ENCODE measurements at places on chromosomes 12 and 14. TPM values are rescaled to one million over a fixed set of nuclear protein-coding genes. Genes with fewer than 3 reads are reported as not detected.

Gene PSEN1
- total RNA-seq = 65.5 TPM

Gene BDKRB1
- 0.65 TPM for total RNA-seq

Gene KRT75
- total RNA-seq = not detected

Gene CLEC1A
- 0.85 TPM for total RNA-seq

Gene DDIT3
- 50.3 TPM for total RNA-seq

Gene MCRS1
- total RNA-seq = 58.9 TPM

Gene CLEC1B
- total RNA-seq = not detected

Gene CELA1
- not detected for total RNA-seq

Gene GABARAPL1
- 58.6 TPM for total RNA-seq

Gene KLRG1
- 0.61 TPM for total RNA-seq

Gene FAM90A1
- 0.16 TPM for total RNA-seq

All from hair follicle dermal papilla cell (primary cell).